CD4-positive, alpha-beta T cell treated with Interferon alpha-2 for 1 hour (primary cell): ENCODE measurements at places on chromosomes 7 and 10.

GRCh38 chr10:13769946-13770345, 183.2 kb downstream of the PRPF18 start:
- DNase-seq: no peak

GRCh38 chr10:100968863-100969186, 479 bp upstream of the SEMA4G start:
- no peak for DNase-seq

GRCh38 chr10:52438119-52438518, 124.0 kb downstream of the DKK1 start:
- DNase-seq: no peak

GRCh38 chr7:50197549-50197948, 104.5 kb upstream of the ZPBP start:
- no peak for DNase-seq

GRCh38 chr10:29317423-29318021, 28.7 kb downstream of the LYZL1 start:
- no peak for DNase-seq

GRCh38 chr7:107742678-107743566, 1.0 kb upstream of the CBLL1 start:
- no peak for DNase-seq

DNA sequence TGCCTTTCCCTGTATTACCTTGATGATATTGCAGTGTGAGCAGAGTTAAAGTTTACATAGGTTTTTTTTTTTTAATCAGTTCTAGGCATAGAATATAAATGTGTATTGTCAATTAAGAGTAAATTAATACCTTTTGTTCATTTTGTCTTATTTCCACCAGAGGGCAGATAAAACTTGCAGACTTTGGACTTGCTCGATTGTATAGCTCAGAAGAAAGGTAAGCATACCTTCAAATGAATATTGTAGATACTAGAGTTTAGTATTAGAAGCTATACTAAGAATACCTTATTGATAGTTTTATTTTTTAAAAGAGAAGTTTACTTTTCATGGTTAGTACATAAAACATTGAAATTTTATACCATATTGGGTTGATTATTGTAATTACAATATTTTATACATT, 86.8 kb downstream of the MPLKIP start:
- DNase-seq: no peak

GRCh38 chr7:117630501-117630900, 150.7 kb downstream of the CFTR start:
- DNase-seq: no peak

DNA sequence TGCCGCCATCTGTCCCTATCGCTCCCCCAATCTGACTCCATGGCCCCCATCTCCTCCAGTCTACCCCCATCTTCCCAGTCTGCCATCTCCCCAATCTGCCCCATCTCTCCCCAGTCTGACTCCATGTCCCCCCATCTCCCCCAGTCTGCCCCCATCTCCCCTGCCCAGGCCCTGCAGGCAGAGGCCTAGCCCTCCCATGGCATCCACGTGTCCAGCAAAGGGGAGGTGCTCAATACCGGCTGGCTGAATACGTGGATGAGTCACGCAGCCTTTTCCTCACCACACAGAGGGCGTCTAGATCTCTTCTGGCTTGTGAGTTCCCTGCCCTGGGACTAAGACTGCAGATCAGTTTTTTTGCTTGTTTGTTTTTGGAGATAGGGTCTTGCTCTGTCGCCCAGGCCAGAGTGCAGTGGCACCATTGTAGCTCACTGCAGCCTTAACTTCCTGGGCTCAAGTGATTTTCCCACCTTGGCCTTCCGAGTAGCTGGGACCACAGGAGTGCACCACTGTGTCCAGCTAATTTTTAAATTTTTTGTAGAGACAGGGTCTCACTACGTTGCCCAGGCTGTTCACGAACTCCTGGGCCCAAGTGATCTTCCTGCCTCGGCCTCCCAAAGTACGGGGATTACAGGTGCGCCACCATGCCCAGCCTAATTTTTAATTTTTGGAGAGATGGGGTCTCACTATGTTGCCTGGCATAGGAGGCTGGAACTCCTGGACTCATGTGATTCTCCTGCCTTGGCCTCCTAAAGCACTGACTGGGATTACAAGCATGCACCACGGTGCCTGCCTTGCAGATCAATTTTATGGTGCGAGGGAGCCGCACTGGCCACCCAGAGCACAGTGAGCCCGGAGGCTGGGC, 15.3 kb upstream of the GPR146 start:
- peak; percentile 70 for DNase-seq
